Body of pancreas (tissue), 4 donors: ENCODE measurements at places on chromosomes 3 and 15. TPM values are rescaled to one million over a fixed set of nuclear protein-coding genes. Genes with fewer than 3 reads are reported as not detected.

Gene LYSMD2
- total RNA-seq, result 8.0 TPM

Gene SLC7A14
- 0.26 TPM for total RNA-seq

Gene ARNT2
- 5.3 TPM for total RNA-seq

Gene GOLGA6C
- not detected for total RNA-seq

Gene PSTPIP1
- 3.6 TPM for total RNA-seq

Gene AGBL1
- not detected for total RNA-seq

Gene GOLGA8T
- total RNA-seq, result 0.26 TPM

Gene ITPKA
- 0.33 TPM for total RNA-seq

DNA sequence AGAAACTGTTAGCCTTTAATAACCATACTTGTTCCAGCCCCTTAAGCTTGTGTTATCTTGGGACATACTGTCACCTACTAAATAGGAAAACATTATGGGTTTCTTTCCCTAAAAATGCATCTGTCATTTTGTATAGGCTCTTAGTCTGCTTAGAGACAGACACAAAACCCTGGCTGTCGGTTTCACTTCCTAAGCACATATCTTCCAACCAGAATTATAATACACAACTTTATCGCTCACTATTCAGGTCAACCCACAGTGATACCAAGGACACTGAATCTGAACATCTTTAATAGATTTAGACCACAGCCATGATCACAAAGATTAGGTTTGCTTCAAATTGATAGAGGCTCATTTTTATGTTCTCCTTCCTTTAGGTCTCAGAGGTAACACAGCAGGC lies 111.8 kb downstream of the CFAP20DC start:
- no peaks in the 10 kb centered on the region for H3K36me3 ChIP-seq
- no peaks in the 10 kb centered on the region for H3K27me3 ChIP-seq
- H3K4me3 ChIP-seq, result no peak overlapping the region
- no peaks in the 10 kb centered on the region for H3K4me1 ChIP-seq

DNA sequence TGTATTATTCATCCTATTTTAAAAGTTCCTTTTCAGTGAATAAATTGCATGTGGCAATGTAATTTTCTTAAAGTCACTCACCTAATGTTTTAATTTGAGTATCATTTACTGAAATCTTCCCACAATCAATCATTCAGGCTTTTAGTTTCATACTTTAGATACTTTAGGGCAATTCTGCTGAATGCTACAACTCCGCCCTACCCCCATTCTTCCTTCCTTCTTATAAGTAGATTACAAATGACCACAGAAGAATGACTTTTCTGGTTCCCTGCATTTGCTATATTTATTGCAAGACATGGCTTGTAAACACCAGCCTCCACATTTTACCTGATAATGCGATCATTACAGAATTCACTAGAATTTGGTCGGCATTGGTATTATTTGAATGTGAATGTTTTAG lies 1061.9 kb downstream of the FHIT start:
- H3K27me3 ChIP-seq, result no peaks in the 10 kb centered on the region
- DNase-seq, result no peak
- no peaks in the 10 kb centered on the region for H3K4me1 ChIP-seq
- H3K4me3 ChIP-seq, result no peak overlapping the region
- no peak overlapping the region for H3K27ac ChIP-seq

DNA sequence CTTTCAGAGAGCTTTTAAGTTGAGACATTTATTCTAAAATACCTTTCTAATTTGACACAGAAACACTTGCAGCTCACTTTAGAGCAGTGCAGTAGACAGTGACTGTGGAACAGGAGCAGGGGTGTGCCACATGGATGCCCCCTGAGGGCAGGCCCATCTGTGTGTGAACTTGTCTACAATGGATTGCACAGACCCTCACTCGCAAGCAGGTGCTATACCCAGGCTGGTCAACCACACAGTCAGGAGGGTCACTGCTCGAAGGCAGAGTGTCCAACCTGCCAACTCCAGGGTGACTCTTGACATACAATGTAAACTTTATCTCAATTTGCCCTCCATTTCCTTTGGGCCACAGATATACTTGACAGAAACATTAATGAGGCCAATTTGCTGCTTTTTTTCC lies 437.2 kb downstream of the EPHB1 start:
- no peak overlapping the region for H3K27ac ChIP-seq
- no peaks in the 10 kb centered on the region for H3K4me1 ChIP-seq
- H3K36me3 ChIP-seq, result no peaks in the 10 kb centered on the region
- no peaks in the 10 kb centered on the region for H3K27me3 ChIP-seq

DNA sequence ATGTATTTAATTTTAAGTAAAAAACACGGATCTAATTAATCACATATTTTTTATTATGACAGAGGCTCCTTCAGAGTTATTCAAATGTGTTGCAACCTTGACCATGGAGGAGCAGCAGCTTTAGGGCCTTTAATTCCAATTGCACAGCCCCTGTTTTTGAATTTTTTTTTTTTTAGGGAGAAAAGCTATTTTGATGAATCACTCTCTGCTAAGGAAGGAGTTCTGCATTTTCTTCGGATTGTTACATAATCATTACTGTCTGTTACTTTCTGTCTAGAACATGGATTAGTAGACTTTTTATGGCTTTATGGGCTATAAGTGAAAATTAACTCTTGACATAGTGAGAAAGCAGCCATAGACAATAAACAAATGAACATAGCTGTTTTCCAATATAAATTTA lies 90.8 kb downstream of the MCTP2 start:
- no peaks in the 10 kb centered on the region for H3K4me1 ChIP-seq
- no peak overlapping the region for H3K4me3 ChIP-seq
- H3K36me3 ChIP-seq, result no peaks in the 10 kb centered on the region
- no peak overlapping the region for H3K27ac ChIP-seq
